ENCODE measurements at places on chromosomes 7 and 10.
A peak's percentile ranks its signal among the peaks of the same experiment; 100 is the strongest.

GRCh38 chr7:150876817-150877526 lies 24.7 kb downstream of the AOC1 start:
- peak; percentile 68 for DNase-seq

DNA sequence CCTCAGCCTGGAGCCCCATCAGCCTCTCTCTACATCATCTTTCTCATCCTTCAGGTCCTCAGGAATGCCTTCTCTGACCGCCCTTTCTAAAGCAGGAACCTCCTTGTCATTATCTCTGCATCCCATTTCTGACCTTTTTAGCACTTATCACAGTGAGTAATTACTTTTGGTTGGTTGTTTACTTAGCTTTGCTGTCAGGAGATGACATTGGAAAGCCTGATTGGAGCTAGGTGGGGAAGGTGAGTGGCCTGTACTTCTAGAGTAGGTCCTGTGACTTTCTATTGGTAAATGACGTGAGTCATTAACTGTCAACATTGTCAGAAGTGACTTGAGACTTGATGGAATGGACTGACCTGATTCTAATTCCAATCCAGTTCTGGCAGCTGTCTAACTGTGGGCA lies 9.3 kb upstream of the SLC25A13 start:
- DNase-seq, result no peak

DNA sequence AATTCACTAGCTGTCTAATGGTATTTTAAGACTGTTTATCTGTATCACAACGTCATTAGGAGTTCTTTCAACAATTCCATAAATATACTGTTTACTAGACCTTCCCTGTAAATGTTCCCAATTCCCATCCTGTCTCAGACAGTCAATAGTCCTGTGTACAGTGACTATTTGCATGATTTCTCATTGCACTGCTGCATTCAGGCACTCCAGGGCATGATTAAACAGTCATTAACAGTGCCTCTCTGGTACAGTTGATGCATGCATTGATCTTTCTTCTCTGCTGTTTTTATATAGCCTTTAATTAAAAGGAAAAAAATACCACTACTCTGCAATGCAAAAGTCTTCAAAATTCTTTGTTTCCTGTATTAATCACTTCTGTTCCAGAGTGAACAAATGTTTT lies 51.5 kb upstream of the MTURN start:
- DNase-seq, result no peak

DNA sequence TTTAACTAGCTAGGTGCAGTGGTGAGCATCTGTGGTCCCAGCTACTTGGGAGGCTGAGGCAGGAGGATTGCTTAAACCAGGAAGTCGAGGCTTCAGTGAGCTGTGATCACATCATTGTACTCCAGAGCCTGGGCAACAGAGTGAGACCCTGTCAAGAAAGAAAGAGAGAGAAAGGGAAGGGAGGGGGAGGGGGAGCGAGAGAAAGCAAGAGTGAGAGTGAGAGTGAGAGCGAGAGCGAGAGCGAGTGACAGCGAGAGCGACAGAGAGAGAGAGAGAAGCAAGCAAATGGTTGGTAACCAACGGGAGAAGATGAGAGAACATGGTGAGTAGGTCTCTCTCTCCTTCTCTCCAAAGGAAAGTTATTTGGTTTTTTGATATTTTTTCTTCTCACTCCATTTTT lies 69.8 kb upstream of the DGKI start:
- no peak for DNase-seq

All from GM20000 (cell line).